Esophagus (tissue), 2 donors: ENCODE measurements at places on chromosomes 3 and 15. TPM values are rescaled to one million over a fixed set of nuclear protein-coding genes. Genes with fewer than 3 reads are reported as not detected.

Gene PEX5L
- polyA plus RNA-seq, result not detected

Gene GRK7
- polyA plus RNA-seq, result not detected

Gene COL8A1
- polyA plus RNA-seq, result 1.4 TPM

Gene EEFSEC
- 10.0 TPM for polyA plus RNA-seq

Gene PLSCR2
- polyA plus RNA-seq, result not detected

Gene NME9
- polyA plus RNA-seq, result 0.12 TPM

Gene CCR3
- not detected for polyA plus RNA-seq

Gene CCR8
- polyA plus RNA-seq, result 0.06 TPM

Gene CTXN2
- polyA plus RNA-seq, result not detected

Gene LRRC31
- not detected for polyA plus RNA-seq

Gene AGBL1
- not detected for polyA plus RNA-seq

Gene MYO5C
- 5.4 TPM for polyA plus RNA-seq

Gene IGSF11
- 0.67 TPM for polyA plus RNA-seq

Gene MB21D2
- 1.6 TPM for polyA plus RNA-seq

Gene SCN11A
- 0.02 TPM for polyA plus RNA-seq

Gene GOLGA8T
- 0.05 TPM for polyA plus RNA-seq

Gene PDCD7
- polyA plus RNA-seq, result 11.9 TPM
